Stimulated activated CD4-positive, alpha-beta T cell treated with anti-CD3 and anti-CD28 coated beads, TNF-alpha, amount 100 ng/mL, for 24 hours (primary cell): ENCODE measurements at places on chromosomes 16 and 17.

- no peak for DNase-seq
Measured at GRCh38 chr17:1649844-1650501, at the start of gene RILP. Gene RILP, minus strand, starts transcription at chr17:1649866. Its CDS starts 62 bp downstream, at chr17:1649804.

DNA sequence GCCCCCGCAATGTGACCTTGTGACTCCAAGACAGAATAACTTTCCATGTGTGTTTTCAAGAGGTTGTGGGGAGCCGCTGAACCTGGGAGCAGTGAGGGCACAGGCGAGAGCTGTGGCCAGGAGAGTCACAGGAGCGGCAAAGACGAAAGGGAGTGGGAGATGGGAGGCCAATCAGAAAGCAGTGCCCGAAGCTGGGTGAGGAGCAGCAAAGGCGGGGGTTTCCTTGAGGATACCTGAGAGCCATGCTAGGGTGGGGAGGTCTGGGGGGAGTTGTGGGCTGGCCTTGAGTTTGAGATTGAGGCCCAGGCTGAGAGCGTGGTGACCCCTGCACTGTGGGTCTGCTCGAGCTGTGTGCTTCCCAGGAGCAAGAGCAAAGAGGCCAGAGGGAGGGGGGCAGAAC lies 23.2 kb upstream of the NPTX1 start:
- no peak for DNase-seq

DNA sequence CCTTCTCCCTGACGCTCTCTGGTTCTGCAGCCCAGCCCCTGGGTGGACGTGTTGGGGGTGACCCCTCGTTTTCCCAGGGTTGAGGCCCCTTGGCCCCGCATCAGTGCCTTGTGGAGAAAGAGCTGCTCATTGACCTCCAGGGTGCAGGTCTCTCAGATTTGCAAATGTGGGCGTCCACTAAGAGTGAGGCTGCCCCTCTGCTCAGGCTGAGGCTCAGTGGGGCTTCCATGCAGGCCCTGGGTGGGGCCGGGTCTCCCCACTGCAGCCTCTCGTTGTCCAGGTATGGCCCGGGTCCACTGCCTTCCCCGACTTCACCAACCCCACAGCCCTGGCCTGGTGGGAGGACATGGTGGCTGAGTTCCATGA lies 9.0 kb downstream of the GAA start:
- no peak for DNase-seq

- DNase-seq = no peak
Measured at GRCh38 chr16:12874186-12874585, 27.2 kb upstream of the SHISA9 start.

- no peak for DNase-seq
Measured at GRCh38 chr16:22670044-22670536, 143.9 kb upstream of the HS3ST2 start.

DNA sequence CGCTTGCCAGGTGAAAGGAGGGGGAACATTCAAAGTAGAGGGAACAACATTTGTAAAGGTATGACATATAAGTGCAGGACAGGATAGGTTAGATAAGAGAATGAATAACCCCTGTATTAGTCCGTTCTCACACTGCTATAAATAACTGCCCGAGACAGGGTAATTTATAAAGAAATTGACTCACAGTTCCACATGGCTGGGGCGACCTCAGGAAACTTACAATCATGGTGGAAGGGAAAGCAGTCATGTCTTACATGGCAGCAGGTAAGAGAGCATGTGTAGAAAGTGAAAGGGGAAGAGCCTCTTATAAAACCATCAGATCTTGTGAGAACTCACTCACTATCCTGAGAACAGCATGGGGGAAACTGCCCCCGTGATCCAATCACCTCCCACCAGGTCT lies 223.8 kb downstream of the SOX9 start:
- DNase-seq = no peak

DNA sequence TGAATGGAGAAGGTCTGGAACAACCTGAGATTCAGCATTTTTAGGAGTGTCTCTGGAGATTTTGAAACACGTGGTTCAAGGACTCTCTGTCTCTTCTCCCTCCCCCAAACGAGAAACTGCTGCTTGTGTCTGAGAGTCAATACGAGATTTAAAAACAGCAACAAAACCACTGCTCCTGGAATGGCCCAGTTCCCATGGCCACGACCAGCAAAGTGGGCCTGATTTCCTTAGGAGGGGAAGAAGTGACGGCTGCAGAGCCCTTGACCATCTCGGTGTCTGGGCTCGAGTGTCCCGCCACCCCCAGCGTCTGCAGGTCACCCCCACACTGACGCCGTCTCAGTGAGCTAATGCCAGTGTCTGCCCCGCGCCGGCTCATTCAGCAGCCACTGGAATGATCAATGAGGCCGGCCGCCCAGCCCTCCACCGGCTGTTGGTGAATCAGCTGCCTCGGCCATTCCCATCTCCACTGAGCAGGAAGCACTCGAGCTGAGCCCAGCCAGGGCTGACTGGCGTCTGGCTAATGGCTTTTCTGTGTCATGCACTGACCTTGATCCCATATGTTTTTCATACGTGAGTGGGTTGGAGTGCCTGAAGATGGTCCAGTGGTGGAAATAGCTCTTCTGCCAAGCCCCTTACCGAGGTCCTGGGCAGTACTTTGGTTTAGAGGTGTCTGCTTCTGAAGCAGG lies 151.8 kb downstream of the PITPNC1 start:
- no peak for DNase-seq

DNA sequence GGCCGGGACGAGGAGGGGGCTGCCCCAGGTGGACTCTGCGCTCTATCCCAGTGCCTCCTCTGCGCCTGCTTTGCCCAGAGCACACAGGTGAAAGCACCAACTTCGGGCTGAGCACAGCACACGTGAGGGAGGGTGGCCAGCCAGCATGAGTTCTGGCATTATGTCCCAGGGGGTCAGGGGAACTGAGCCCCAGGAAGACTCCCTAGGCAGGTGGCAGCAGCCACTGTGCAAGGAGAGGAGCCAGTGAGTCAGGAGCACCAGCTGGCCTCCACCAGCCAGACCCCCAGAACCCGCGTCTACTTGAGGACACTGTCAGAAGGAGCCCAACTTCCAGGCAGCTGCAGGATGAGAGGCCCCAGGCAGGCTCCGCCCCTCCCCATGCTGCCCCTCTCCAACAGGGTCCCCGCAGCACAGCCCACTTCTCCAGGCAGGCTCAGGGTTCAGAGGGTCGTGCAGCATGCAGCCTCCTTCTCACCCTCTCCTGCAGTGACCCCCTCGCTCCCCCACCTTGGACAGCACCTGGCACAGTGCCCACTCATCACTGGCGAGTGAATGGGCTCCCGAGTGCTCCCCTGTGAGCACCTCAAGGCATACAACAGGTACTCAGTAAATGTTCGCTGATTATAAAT lies 44.2 kb upstream of the RASD1 start:
- DNase-seq = no peak

DNA sequence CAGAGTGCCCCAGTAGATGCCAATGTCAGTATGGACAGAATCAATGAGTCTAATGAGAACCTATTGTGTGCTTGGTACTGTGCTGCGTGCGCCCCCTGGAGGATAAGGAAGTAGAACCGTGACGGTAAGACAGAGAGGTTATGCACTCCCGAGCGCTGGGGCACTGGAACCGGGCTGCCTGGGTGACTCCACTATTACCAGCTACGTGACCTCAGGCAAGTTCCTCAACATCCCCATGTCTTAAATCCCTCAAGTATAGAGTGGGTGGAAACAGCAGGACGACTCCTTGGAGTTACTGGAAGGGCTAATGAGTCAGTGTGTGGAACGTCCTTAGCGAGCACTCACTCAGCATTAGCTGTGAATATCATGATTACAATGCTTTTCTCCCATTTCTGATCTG lies 16.2 kb downstream of the CHST4 start:
- peak; percentile 12 for DNase-seq

DNA sequence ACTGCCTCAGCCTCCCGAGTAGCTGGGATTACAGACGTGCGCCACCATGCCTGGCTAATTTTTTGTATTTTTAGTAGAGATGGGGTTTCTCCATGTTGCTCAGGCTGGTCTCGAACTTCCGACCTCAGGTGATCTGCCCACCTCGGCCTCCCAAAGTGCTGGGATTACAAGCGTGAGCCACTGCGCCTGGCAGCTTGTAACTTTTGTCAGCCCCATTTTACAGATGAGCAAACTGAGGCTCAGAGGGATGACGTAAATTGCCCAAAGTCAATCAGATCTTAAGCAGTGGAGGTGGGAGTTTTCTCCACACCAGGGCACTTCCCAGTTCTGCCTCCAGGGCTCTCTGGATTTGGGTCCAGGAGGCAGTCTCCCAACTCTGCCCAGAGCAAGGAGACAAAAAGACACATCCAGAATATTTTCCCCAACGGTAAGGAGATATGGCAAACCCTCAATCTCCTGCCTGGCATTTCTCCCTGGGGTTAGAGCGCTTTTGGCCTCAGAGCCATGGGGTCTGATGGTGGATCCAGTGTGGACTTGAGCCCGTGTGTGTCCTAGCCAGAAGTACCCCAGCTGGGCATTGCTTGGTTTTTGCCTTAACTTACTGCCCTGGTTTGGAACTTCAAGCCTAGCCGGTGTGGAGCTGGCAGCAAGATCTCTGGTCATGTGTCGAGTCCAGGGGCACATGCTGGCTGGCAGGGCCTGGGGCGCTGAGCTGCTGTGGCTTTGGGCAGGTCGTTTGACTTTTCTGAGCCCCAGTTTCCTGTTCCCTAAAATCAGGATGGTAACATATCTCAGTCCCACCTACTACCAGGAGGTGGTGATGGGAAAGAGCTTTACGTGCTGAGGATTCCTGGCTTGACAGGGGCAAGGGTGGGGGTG lies 3.4 kb downstream of the ADAM11 start:
- no peak for DNase-seq

GRCh38 chr16:8867216-8867931 lies 1.4 kb downstream of the CARHSP1 start:
- DNase-seq = no peak

DNA sequence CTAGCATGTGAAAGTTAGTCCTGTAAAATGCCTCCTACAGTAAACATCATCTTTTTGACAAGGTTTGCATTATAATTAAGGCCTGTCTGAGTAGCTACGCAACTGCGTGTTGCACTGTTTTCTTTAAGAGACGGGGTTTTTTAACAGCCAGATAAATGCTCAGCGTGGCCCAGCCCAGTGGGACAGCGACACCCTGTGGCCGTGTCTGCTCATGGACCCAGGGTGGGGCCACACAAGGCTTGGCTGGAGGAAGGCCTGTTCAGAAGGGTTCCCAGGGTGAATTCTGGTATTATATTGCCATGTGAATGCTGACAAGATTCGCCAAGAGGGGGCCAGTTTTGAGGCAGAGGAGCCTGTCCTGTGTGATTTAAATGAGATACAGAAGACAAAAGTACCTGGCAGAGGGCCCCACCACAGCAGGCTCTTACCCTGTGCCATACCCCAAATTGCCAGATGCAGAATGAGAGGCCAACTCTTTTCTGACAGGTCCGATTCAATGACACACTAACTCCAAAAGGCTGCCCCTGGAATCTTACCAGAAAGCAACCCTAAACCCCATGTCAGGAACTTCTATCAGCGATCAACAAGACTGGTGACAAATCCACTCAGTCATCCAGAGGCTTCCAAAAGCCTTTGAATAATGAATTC lies 65.9 kb upstream of the IRX6 start:
- peak; percentile 14 for DNase-seq

DNA sequence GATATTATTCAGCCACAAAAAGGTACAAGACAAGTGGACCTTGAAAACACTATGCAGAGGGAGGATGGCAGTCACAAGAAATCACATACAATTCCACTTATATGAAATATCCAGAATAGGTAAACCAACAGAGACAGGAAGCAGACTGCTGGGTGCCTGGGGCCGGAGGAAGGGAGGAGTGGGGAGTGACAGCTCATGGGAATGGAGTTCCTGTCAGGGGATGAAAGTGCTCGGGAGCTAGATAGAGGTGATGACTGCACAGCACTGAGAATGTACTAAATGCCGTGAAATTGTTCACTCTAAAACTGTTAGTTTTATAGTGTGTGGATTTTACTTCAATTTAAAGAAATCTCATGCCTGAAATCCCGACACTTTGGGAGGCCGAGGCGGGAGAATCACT lies 74.2 kb upstream of the MED9 start:
- DNase-seq = no peak

DNA sequence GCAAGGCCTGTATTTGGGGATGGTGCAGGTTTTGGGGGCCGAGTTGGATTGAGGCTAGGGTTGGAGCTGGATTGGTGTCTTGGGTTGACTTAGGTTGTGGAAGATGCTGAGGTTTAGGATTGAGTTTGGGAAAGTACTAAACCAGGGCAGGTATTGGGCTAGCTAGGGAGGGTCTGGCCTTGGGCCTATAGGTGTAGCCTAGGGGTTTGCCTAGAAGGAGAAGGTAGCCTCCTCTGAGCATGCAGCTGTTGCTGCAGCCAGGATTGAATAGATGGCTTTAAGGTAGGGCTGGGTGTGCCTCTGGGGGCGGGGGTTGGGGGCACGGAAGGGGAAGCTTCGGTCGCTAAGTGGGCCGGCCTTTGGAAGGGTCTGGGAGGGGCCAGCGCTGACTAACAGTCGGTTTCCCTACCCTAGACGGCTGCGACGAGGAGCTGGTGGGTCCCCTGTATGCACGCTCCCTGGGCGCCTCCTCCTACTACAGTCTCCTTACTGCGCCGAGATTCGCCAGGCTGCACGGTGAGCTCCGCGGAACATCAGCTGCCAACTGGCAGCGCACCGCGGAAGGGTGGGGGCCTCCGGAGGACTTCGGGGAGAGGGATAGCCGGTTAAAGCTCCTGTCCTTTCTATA lies 1.2 kb downstream of the CNTNAP1 start:
- DNase-seq = no peak

GRCh38 chr16:30521873-30522641 lies 4.3 kb downstream of the ZNF768 start:
- DNase-seq = no peak

GRCh38 chr17:8001976-8002720 lies at the start of gene GUCY2D:
Gene GUCY2D, plus strand, starts transcription at chr17:8002615. Its CDS starts 433 bp downstream, at chr17:8003048.
- DNase-seq = no peak

DNA sequence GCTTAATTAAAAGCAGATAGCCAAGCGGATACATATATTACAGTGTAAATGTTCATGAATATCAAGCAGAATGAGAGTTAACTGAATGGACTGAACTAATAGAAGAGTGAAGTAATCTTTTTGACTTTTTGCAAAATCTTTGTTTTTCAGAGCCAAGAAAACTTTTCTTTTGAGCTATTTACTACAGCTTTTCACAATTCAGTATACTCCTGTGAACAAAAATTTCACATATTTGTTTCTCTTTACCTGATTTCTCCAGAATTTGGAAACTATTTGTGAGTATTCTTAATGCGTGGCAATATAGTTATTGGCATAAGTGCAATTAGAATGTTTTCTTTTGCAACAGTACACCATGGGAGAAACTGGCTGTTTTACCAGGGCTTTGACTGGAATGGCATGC lies 9.1 kb upstream of the DUXB start:
- DNase-seq = no peak

- no peak for DNase-seq
Measured at GRCh38 chr17:58381124-58382035, 29.4 kb upstream of the SUPT4H1 start.

- DNase-seq = no peak
Measured at GRCh38 chr16:28042811-28043210, 20.7 kb downstream of the GSG1L start.

- no peak for DNase-seq
Measured at GRCh38 chr17:28937044-28937729, 14.1 kb downstream of the PHF12 start.

GRCh38 chr16:88634994-88635670 lies 3.2 kb upstream of the IL17C start:
- DNase-seq = no peak
